Endothelial cell of umbilical vein (primary cell): ENCODE measurements at places on chromosomes 5 and 9.

DNA sequence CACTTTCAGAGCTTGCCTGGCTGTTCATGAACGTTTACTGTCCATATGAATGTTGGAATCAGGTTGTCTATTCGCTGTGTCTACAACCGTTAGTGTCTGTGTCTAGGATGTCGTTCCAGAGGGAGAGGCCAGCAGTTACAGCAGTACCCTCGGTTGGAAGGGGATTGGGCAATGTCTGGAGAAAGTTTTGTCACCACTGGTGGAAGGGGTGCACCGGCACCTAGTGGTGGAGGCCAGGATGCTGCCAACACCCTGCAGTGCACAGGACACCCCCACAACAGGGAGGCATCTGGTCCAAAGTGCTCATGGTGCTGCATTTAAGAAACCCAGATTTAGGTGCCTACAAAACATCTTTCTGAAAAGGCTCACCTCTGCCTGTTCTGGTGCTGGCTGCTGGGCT lies 220.7 kb downstream of the FANCC start:
- DNase-seq, result no peak

DNA sequence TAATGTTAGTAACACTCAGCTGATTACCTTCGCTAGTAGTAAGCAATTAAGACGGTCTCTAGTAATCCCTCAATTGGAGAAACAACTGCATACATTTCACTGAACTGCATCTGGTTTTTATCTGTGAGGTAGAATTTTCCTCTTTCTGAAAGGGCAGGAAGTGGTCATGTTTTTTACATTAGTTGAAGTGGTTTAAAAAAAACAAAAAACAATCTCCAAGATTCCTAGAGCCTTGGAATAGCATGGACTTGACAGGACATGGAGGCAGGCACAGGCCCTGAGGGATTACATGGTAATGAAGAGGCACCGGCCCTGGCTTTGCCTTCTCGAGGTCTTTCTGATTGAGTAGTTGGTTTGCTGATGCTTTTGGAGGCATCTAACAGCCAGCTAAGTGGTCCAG lies 25.8 kb downstream of the THBS4 start:
- no peak for DNase-seq

GRCh38 chr9:136243631-136244030 lies 2.0 kb downstream of the QSOX2 start:
- no peak for DNase-seq

DNA sequence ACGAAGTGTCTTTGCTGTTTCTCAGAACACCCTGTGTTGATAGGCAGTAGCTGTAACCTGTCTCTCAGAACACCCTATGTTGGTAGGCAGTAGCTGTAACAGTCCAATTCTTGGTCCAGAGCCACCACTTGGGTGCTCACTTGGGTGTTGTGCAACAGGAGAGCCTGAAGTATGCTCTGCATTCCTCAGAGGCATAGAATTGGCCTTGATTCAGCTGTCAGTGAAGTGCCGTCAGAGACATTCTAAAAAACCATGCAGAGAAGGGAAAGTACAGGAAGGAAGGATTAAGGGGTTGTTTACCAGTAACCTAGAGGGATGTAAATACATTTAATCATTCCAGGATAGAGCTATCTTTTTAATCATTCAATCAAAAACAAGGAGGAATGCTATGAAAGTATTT lies 231.2 kb downstream of the ARRDC3 start:
- peak; percentile 52 for DNase-seq

DNA sequence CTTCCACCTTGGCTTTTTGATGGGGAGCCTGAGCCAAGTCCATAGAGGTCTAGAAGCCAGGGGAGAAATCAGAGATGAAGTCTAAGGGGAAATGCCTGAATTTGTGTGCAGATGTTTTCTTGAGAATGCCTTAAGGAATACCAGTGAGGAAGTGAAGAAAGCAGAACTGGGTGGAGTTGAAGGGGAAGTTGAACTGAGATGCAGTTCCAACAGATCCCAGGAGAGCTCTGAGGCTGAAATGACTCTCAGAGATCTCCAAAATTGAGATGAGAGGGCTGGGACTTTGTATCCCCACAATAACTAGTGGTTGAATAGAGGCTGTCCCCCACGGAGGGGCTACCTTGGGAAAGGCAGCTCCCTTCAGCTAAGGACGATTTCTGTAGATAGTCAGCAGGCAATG lies 197.1 kb downstream of the ZNF462 start:
- no peak for DNase-seq

DNA sequence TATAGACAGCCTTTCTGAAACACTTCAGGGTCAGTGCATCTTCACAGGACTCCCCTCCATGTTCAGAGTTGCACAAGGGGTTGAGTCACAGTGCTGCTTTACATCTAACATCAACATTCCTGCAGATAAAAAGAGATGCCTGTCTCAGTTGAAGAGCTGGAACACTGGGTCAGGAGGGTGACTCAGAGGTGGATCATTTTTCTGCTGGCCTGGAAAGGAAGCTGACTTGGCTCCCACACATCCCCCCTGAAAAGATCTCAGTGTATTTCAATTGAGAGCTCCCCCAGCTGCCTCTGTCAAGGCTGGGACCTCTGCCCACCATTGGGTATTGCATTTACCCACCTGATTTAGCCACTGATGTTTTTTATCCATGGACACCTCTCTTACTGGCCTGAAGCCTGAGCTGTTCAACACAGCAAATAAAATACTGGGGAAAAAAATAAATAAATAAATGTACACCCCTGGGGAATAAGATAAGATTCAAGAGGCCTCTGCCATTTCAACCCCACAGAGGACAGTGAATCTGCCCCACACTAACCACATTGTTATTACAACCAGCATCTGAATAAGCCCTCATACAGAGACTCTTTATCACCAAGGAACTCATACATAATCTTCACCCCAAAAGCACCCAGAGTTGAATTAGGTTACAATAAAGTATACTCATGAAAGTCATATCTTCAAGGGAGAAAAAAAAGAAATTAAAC lies 716.4 kb downstream of the SEMA5A start:
- DNase-seq, result peak; percentile 82

- peak; percentile 26 for DNase-seq
Observed at GRCh38 chr5:43396762-43397304, 15.4 kb downstream of the CCL28 start.

GRCh38 chr5:124192716-124193115 lies 553.7 kb downstream of the ZNF608 start:
- no peak for DNase-seq
